ENCODE measurements at places on chromosomes 3 and 15.

GRCh38 chr3:161349529-161350312, 21.6 kb downstream of the SPTSSB start:
- DNase-seq = peak; percentile 2

- DNase-seq = peak; percentile 78
Observed at GRCh38 chr15:63277038-63277892, at the start of gene APH1B. TSS of gene APH1B (plus strand) at chr15:63277605. CDS start at chr15:63277624, 19 bp downstream.

- no peak for DNase-seq
Observed at GRCh38 chr3:119675188-119675874, 1.9 kb downstream of the COX17 start.

DNA sequence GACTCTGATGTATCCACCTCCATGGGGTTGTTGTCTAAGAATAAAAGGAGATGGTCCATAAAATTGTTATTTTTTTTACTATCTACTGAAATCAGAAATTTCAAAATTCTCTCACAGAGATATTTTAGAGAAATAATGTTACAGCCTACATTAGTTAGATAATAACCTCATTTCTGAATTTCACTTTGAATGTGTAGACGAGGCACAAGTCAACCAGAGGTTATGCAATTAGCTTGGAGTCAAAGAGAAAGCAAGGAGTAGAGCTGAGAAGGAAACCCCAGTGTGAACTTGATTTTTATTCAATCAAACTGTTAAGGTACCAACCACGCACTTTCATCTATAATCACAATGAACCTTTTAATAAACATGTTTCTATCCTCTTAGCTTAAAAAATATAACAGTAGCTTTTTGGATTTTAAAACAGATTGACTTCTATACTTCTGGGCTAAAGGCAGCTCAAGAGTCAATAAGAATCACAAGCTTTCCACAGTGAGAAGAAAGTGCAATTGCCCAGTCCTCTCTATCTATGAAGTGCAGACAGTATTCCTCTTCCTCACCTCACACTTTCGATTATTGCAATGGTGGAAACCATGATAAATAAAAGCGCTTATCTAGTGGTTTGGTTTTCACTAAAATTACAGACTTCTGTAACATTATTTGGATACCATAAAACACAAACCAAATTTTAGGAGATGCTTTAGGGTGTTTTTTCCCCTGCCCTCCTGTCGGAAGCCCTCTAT, 403.2 kb downstream of the ZBTB20 start:
- no peak for DNase-seq

GRCh38 chr3:189820365-189820720, 189.2 kb downstream of the TP63 start:
- DNase-seq = no peak

DNA sequence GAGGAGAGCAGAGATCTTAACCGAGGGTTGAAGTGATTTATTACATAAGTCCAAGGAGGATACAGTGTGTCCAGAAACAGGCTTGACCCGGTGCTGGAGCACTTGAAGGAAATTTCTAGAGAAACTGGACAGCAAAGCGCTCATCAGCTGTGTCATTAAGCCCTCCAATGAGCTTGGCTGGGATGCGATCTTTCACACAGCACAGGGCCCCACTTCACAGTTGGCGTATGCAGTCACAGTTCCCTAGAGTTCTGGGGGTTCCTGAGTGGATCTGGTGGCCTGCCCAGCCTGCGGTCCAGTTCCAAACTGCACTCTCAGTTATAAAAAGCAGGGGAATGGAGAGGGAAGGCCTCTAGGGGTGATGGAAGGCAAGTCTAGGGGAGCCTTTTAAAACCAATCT, 13.6 kb downstream of the ST8SIA2 start:
- no peak for DNase-seq

GRCh38 chr3:151548195-151548594, 87.3 kb upstream of the IGSF10 start:
- no peak for DNase-seq

DNA sequence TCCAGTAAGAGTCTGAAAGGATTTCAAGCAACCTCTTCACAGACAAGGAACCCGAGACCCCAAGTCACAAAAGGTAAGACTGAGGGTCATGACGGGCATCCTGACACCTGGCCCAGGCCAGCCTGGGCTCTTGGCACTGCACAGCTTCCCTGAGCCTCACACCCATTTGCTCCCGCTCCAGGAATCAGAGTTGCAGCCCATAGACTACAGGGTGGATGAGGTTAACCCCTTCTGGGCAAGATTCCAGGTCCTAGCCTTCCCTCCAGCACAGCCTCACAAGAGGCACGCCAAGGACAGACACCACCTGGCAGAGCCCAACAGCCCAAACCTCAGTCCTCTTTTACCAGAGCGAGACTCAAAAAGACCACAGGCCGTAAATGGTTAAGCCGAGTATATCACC, 36.2 kb downstream of the RBPMS2 start:
- DNase-seq = no peak

Data from dermis blood vessel endothelial cell (primary cell).